Endothelial cell of umbilical vein (primary cell): ENCODE measurements at places on chromosomes 3 and 15.

GRCh38 chr3:188926111-188926510 is 245.7 kb upstream of the TPRG1 start:
- DNase-seq: no peak

DNA sequence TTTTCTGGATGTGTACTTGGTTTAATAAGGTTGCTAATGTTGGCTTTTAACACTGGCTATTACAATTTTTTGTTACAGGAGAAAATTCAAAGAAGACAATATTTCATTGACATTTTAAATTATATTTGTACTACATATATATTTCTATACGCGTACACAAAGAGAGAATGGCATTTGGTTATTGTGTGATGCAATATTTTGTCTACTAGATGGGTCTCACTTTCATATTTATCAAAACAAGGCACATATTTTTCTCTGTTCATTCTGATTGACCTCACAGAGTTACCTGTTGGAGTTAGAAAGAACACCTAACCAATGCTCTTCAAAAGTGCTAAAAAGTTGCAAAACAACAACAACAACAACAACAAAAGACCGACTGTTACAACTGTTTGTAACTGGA is 50.2 kb upstream of the VGLL3 start:
- no peak for DNase-seq

DNA sequence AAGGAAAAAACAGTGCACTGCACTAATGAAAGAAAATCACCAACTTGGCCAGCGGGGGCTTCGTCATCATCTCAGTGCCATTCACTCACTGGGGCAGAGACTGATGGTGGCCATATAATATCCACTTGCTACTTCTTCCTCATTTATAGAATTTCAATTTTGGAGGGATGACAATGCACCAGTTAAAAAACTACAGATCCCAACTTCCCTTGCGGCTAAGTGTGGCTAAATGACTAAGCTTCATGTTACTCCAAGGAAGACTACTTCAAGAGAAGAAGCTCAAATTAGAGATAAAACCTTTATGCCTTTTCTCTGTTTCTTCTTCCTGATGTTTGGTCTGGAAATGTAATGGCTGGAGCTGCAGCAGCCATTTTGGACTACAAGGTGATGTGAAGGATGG is 38.8 kb downstream of the NGLY1 start:
- DNase-seq: no peak

- no peak for DNase-seq
Observed at GRCh38 chr3:34780973-34781372, 858.4 kb upstream of the ARPP21 start.

DNA sequence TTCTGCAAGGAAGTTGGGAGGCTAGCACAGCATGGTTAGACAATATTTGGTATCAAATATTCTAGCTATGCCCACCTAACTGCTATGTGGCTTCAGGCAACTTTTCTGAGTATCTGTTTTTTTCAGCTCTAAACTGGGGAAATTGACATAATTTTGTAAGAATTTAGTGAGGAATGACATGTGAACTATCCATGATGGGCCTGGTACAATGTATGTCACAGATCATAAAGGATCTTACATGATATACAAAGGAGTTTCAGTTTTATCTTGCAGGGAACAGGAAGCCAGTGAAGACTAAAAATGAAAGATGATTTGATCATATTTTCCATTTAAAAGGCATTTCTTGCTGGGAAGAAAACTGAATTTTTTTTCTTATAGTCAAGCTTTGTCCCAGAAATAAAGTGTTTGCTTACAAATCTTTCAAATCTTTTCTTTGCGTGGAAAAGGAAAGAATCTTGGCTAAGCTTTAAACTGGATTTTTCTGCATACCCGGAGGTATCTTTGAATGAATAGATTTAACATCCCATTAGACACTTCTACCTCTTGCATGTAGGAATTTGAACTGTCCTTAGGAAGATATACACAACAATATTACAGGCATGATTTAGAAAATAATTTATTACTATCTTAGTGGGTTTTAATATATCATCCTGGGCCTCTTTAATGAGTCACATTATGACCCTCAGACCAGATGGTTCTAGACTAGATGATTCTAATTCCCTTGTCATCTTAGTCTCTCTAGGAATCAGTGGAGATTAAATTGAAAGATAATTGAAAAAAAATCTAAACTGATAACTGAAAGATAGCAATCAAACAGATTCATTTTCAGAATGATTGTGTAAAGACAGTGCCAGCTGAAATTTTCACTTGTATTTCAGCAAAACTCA is 436.0 kb upstream of the THBS1 start:
- DNase-seq: no peak

GRCh38 chr15:83444936-83445335 is 2.2 kb upstream of the SH3GL3 start:
- no peak for DNase-seq

DNA sequence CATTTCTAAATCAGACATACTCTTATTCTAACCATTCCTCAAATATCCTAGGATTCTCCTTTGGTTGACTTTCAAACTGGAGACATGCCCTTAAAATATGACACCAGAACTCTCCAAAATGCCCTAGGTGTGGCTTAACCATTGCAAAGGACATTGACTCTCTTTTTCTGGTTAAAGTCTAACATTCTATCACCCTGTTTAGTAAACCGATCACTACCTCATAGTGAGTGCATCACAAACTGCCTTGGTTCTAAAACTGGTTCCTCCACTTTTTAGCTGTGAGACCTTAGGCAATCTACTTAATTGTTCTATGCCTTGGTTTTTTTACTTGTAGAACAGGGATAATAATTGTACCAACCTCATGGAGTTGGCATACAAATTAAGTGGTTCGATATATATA is 224.3 kb downstream of the CDIN1 start:
- DNase-seq: no peak

GRCh38 chr3:8733332-8734094 is at the start of gene CAV3:
TSS of gene CAV3 (plus strand) at chr3:8733802. CDS start at chr3:8733877, 75 bp downstream.
- DNase-seq: no peak

DNA sequence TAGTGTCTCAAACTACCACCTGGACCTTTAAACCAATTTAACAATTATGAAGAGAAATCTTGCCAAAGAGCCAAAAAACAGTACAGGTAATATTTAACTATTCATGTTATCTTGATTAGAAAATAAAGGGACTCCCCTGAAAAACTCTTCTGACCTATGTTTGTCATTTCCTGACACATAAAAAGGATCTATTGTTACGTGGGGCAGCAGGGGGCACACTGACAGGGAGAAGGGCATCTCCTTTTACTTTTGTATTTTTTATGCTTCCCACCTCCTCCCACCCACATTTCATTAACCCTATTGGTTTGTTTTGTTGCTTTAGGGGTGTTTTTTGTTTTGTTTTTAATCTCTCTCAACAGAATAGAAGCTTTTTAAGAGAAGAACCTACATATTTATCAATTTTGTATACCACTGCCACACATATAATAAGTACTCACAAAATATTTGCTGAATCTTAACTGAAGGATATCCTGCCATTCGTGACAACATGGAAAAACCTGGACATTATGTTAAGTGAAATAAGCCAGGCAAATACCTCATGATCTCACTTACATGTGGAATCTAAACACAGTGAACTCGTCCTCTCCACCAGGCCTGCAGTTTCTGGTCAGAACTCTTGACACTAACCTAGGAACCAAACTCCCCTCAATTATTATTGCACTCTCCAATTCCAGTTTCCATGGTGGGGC is 17.7 kb downstream of the STAG1 start:
- DNase-seq: peak; percentile 55

DNA sequence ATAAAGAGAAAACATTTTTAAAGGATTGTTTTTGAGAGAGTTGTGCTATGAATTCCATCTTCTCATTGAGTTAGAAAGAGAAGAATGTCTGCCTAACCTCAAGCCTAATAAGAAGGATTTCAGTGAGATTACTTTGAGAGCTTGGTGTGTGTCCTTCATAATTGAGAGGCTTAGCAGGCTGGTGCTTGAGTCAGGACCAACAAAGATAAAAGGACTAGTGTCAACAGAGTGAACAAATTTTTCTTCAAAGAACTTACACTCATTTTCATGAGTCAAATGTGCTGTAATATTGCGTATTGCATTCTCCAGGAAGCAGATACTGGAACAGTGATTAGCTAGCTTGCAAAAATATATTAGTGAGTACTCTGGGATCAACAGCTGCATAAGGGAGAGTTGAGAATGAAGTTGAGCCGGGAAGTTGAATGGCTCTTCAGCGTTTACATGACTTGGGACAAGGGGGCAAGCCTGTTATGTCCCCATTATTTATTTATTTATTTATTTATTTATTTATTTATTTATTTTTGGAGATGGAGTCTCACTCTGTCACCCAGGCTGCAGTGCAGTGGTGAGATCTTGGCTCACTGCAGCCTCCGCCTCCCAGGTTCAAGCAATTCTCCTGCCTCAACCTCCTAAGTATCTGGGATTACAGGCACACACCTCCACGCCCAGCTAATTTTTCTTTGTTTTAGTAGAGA is 37.5 kb upstream of the SLITRK3 start:
- no peak for DNase-seq

DNA sequence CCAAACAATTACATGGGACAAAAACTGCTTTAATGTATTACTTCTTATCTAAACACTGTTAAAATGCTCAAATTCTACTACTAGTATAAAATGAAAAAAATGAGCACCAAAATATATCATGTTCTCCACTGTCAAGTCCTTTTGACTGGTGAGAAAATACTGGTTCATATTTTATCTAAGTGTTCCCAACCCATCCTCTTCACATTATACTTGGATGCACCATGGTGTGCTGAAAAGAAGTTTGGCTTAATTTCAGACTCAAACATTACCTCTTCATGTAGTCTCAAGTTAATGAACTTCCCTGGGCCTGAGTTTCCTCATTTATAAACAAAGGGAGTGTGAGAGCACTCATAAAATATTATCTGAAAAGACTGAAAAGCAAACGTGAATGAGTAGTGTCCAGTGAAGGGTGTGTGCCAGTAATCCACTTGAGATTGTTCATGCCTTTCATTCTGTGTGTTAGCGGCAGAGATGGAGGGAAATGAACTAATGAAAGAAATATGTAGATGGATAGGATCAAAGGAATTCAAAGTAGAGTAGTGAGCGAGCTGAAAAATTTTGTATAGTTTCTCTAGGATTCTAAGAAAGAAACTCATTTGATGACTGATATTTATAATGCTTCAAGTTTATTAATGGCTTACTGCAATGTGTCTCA is 263.2 kb downstream of the NLGN1 start:
- DNase-seq: peak; percentile 24

DNA sequence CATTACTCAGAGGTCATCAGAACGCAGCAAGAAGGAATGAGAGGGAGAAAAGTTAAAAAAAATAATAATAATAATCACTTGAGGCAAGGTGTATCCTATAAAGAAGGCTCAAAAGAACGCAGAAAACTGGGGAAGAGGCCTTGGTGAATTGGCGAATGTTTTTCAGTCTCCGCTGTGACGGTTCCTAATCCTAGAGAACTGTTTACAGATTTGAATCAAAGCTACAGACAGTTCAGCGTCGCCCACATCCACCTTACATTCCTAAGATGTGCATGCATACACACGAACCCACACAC is 634 bp downstream of the ZMAT3 start:
- DNase-seq: no peak

- no peak for DNase-seq
Observed at GRCh38 chr15:39451121-39451688, 129.7 kb upstream of the THBS1 start.

- DNase-seq: no peak
Observed at GRCh38 chr3:36832406-36832805, 68.1 kb upstream of the DCLK3 start.

DNA sequence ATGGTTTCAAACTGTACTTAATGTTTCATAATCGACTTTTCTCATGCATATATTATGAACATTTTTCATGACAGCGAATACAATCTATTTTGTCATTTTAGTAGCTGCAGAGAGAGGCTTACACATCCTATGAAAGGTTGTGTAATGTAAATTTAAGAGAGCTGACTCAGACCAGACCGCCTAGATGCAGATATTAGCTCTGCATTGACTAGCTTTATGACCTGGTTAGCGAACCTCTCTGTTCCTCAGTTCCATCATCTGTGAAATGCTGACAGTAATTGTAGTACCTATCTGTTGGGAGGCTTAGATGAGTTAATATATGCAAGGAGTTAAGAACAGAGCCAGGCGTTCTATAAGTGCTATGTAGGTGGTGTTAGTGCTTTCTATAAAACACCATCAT is 116.2 kb upstream of the RASGRP1 start:
- DNase-seq: no peak

DNA sequence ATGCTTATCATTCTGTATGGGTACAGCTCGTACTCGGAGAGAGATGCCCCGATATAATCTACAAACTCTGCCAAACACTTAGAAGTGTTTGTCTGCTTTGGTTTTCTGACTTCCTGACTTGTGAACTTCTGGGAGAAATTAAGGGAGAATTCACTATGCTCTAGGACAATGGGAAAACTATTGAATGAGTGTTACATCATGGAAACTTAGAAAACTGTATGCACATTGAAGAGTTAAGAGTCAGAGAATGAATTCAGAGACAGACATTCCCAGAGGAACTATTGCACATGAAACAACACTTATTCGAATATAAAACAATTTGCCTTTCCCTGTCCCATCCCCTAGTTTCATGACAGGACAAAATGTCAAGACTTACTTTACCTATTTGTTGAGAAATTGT is 57.8 kb downstream of the DTWD1 start:
- no peak for DNase-seq

GRCh38 chr3:75332794-75333193 is 331.3 kb upstream of the FRG2C start:
- DNase-seq: no peak

DNA sequence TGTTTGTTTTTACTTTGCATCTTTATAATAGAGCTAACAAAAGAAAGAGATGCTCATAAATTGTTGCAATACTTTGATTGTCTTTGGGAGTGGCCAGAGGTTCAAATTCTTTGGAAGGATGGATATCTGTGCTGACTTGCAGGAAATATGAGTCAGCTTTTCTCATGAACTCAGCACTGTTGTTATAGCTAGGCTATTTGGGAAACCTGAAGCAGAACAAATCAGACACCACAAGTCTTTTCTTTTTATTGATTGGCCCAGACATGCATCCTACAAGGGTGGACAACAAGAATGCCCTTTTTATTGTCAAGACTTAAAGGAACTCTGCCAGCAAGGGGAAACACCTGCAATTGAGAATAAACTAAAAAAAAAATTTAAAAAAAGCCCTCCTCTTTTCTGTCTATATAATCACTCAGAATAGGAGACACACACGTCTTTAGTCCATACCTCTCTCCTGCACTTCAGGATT is 4.6 kb upstream of the DENND4A start:
- DNase-seq: peak; percentile 92

DNA sequence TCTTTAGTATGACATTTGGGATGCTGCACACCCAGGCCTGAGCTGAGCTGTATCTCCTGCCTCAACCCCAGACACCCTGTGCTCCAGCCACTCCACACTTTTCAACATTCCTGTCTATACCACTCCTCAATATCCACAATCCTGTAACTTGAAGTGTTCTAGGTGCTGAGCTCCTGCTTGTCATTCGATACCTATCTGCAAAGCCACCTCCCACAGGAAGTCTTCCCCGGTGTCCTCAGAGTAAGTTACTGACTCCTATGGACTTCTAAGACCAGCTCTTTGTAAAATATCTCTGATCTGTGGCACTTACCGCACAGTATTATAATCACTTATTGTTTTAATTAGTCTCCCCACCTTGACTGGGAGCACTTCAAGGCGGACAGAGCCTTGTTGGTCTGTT is 1.2 kb upstream of the CAV3 start:
- DNase-seq: no peak

- no peak for DNase-seq
Observed at GRCh38 chr3:159821110-159821509, 167.5 kb upstream of the IL12A start.
